Kidney epithelial cell (primary cell): ENCODE measurements at places on chromosomes 11 and 22.

DNA sequence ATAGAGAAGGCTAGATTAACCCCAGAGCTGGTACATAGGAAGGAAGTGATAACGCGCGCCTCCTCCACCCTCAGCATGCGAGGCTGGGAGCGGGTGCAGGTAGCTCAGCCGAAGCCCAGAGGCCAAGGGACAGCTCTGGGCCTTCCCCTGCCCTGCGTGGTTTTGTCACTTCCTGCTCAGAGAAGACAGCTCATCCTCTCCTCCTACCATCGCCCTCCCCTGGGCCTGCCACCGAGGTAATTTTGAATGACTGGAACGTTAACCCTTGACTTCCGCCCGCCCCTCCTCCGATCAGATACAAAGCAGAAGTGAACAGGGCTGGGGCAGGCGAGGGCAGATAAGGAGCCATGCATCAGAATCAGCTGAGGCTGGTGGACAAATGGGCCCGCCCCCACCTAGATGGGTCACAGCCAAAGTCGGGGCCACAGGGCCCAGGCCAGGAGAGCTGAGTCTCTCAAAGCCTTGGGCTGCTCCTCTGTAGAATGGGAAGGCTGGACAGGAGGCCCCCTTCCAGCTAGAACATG is 1.6 kb downstream of the RAC2 start:
- DNase-seq, result no peak

DNA sequence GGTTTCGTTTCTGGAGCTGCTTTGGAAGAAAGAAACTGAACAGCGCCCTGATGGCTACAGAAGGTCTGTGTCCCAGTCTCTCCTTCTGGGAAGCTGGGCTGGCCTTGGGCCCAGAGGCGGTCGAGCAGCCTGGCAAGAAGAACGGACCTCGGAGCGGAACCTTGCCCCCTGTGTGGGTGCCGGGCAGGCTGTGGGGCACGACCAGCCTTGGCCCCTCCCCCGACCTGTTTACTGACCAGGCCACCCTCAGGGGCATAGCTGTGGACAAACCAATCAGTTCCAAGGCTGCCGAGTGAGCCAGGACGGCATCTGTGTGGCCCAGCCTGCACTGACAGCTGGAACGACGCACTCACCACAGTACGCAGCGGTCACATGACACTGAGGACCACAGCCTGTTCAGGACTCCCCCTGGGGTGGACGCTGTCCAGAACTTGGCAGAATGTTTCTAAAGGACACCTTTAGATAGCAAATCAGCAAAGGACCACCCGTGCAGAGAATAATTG is 7.2 kb downstream of the PIM3 start:
- no peak for DNase-seq

DNA sequence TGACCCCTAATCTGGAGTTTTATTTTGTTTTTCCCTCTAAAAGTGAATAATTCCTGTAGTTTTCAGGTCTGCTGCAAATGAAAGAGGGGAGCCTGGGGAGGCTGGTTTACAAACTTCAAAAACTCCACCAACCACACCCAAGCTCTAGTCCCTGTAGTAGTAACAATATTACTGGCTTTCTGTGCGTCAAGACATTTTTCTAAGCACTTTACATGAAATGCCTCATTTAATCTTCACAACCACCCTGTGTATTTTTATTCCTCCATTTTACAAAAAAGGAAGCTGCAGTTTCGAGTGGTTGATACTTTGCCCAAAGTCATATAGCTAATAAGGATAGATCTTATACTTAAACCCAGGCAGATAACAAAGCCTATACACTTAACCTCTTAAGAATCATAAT is 23.5 kb downstream of the CTNND1 start:
- DNase-seq, result no peak

- DNase-seq, result no peak
Measured at GRCh38 chr11:6270584-6271246, 11.1 kb downstream of the CCKBR start.

- no peak for DNase-seq
Measured at GRCh38 chr22:36323855-36324331, 63.9 kb downstream of the MYH9 start.

DNA sequence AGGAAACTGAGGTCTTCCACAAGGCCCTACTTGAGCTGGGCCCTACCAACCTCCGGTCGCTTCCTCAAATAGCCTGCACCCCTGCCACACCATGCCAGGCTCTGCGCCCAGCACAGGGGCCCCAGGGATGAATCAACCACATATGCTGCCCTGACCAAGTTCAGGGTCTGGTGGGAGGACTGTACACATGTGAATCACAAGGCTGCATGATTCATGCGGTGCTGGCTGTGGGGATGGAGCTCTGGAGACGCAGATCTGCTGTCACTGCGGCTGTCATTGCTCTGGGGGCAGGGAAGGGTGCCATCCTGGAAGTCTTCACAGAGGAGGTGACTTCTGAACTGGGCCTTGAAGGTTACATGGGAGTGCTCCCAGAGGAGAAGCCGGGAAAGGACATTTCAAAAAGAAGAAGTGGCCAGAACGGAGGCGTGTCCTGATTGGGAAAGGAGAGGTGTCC is 21.5 kb downstream of the CYTH4 start:
- peak; percentile 84 for DNase-seq

DNA sequence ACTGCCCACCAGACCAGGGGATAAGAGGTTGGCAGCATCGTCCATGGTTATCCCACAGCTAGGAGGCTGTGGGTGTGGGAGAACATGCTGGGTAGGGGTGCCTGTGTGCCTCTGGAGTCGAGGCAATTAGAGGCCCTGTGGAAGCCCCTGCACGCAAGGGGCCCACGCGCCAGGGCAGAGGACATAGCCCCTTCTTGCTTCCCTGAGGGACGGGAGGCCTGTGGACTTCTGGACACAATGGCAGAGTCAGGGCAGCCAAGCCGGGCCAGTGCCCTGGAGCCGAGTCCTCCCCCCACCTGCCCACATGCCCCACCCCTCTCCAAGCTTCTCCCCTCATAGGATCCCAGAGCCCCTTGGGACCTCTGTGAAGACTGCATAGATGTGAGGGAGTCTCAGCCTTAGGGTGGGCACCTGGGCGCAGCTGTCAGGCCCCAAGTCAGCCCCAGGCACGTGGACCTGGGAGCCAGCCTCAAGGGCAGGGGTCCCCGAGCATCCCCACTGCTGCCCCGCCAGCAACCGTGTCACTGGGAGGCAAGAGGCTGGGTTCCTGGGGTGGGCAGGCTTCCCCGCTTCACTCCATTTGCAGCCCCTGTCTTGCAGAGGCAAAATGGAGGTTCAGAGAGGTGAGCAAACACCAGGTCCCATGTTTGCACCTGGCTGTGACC is 52.4 kb downstream of the CDKN1C start:
- no peak for DNase-seq

DNA sequence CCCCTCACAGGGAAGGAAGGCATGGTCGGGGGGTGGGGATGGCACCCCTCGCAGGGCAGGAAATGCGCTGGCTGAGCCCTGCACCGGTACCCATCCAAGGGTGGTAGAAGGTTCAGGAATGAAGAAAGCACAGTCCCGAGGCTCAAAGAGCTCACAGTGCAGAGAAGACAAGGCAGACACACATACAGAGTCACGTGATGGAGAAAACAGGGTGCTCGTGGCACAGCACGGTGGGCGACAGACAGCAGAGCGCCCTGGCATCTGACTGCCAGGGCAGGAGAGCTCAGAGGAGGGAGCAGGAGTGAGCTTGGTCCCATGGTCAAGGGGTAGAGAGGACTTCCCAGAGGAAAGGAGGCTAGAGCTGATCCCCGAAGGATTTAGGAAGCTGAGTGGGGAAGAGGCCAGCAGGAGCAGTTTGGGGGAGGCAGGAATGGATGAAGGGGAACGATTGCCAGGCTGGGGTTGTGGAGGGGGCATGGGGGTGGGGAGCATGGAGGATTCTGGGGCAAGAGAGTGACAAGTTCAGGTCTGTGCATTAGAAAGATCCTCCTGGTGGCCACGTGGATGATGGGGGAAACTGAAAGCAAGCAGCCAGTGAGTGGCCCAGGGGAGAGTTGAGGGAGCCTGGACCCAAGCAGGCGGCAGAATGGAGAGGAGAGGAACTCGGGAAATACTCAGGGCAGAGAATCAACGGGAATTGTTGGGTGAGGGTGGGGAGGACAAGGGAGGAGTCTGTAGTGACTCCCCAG is 43.9 kb downstream of the PDE2A start:
- DNase-seq, result no peak

DNA sequence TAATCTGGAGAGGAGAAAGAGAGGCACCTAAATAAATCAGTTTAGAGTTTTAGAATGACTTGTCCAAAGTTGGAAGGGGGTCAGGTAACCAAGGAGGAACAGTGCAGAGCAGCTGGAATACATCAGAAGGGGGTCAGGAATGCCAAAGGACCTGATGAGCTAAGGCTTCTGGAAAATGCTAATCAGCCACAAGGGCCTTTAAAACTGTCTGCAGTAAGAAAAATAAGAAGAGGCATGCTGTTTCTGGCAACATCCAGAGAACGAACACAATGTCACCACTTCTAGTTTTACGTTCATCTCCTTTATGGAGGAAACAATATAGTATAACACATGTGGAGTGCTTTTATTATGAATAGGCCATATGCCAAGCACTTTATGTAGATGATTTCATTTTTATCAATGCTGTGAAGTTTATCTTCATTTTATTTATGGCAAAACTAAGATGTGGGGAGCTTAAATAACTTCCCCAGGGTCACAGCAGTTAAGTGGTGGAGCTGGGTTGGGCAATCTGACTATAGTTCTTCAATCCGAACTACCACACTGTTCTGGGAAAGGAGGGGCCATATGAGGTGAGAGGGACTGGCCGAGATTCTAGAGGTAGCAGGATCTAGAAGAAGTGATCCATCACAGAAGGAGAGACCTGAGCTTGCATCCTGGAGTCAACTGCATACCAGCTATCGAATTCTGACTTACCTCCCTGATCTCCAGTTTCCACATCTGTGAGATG is 22.6 kb downstream of the ACO2 start:
- DNase-seq, result no peak

GRCh38 chr11:120978701-120979100 is 45.2 kb upstream of the TBCEL start:
- DNase-seq, result no peak

- peak; percentile 61 for DNase-seq
Measured at GRCh38 chr11:36034551-36035331, 90.9 kb downstream of the LDLRAD3 start.

DNA sequence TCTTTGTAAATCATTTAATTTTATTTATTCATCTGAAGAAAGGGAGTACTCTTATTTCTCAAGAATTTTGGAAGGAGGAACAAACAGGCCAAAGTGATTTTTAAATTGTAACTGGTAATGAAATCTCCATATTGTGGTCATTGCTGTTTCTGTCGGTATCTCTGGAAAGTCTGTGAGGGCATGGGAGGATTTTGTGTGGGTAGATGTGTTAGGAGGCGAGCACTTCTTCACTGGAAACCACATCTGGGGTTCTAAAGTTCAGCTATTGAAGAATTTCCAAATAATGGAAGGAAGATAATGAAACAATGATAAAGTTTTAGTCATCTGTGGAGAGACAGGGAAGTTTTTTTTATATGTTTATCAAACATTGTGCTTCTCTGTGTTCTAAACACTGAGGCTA is 6.6 kb downstream of the TRIM34 start:
- no peak for DNase-seq

- no peak for DNase-seq
Measured at GRCh38 chr11:115665175-115665821, 161.1 kb upstream of the CADM1 start.

DNA sequence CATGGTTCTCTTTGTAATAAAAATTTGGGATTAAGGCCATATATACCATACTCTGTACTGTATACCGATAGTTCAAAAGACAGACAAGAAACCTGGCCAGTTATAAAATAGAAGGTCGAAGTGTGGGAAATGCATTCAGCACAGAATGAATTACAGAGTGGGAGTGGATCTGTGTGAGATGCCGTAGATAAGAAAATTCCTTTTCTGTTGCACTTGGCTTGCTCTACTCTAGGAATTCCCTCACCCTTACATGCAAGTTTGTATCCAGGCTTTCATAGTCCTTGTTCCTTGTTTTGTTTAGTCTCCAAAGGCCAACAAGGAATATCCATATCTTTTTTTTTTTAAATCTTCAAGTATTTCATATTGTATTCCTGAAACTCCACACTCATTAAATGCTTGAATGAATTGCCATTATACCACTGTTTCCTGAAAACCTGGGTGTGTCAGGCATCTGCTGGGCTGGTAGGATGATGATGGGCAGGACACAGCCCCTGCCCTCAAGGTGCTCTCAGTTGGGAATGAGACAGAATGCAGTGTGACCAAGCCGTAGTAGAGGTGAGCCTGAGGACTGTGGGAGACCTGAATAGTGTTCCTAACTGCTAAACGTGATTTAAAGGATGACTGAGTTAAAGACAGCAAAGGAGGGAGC is 53.5 kb downstream of the TEAD1 start:
- no peak for DNase-seq
